Activated naive CD4-positive, alpha-beta T cell (primary cell): ENCODE measurements at places on chromosomes 11 and 22.

- no peak for DNase-seq
Measured at GRCh38 chr11:128893578-128894285, 2.6 kb downstream of the KCNJ5 start.

DNA sequence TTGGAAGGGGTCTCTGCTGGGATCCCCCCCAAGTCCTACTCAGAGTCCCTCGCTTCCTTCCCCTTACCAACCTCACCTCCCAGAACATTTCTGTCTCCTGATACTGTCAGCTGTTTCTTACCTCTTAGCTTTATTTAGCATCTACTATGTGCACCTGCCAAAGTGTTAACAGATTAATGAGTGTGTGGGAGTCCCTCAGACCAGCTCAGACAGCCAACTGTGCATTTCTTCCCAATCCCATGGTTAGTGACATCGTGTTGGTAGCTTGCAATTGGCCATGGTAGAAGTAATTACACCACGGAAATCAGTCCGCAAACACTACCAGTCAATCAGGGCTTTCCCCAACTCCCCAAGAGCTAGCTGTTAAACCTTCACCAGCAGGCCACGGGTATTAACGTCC is 150.6 kb downstream of the DSCAML1 start:
- no peak for DNase-seq

DNA sequence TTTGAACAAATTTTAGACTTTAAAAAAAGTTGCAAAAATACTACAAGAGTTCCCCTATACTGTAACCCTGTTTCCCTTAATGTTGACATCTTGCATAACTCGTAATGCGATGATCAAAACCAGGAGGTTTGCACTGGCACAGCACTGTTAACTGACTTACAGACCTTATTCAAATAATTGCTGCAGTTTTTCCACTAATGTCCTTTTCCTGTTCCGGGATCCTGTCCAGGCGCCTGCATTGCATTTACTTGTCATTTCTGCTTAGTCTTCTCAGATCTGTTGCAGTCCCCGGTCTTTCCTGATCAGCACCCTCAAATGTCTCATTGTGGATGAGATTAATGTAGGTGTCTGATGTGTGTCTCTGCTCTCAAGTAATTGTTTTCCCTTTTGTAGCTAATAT is 32.0 kb downstream of the APLP2 start:
- no peak for DNase-seq

DNA sequence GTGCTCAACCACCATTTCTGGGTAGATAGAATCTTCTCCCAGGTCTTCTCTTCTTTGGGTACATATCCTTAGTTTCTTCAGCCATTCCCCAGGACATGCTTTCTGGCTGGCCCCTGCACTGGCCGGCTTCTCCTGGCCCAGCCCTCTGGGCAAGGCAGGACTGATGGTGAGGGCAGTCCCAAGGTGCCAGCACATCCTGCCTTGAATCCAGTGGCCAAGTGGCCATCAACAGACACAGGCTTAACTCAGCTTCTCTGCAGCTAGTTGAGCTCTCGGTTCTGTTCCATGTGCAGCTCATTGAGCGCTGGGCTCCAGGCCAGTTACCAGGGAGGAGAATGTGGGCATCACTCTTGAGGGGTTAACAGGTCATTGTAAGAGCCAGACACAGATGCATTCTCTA is 17.6 kb downstream of the SMIM38 start:
- DNase-seq: no peak

- no peak for DNase-seq
Measured at GRCh38 chr11:110737593-110737992, 25.4 kb upstream of the ARHGAP20 start.

DNA sequence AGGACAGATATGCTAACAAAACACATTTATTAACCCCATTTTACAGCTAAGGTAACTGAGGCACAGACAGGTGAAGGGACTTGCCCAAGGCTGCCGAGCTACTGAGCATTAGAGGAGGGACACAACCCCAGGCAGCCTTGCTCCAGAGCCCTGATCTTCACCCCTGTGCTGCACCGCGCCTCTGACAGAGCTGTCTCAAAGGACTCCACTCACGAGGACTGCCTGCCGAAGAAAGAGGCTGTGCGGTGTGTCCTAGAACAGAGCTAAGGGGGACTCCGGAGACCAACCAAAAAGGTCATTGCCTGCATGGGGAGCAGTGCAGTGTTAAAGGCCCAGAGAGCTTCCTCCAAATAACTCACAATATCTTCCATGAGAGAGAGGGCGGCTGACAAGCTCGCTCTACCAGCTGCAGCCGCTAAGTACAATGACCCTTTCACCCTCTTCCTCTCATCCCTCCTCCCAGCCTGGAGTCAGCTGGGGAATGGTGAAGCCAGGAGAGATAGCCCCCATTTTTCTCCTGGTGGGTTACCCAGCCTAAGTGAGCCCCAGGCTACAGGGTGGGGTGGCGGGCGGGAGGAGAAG is 119.2 kb downstream of the DSCAML1 start:
- DNase-seq: no peak

GRCh38 chr11:83941050-83941449 is 654.9 kb upstream of the CCDC90B start:
- no peak for DNase-seq

GRCh38 chr11:119092880-119093842 is 8.5 kb downstream of the HMBS start:
- DNase-seq: no peak

GRCh38 chr22:49879871-49880270 is 26.2 kb downstream of the ZBED4 start:
- no peak for DNase-seq

DNA sequence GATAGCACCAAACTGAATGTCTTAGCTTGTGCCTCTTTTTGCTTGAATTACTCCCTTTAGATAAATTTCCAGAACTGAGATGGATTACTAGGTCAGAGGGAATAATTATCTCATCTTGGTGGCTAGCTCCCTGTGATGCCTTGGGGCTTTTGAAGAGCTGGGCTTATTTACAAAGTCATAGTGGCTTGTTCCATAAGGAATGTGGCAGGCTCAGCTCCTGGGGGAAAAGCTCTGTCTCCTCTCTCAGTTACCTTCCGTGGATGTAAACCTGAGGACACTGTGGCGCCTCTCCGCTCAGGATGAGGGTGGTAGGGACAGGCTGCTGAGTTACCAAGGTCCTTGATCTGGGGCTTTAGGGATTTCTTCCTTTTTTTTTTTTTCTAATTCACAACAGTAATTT is 121.7 kb downstream of the PARVA start:
- DNase-seq: no peak

GRCh38 chr22:29867851-29868250 is 15.1 kb upstream of the MTMR3 start:
- DNase-seq: no peak

DNA sequence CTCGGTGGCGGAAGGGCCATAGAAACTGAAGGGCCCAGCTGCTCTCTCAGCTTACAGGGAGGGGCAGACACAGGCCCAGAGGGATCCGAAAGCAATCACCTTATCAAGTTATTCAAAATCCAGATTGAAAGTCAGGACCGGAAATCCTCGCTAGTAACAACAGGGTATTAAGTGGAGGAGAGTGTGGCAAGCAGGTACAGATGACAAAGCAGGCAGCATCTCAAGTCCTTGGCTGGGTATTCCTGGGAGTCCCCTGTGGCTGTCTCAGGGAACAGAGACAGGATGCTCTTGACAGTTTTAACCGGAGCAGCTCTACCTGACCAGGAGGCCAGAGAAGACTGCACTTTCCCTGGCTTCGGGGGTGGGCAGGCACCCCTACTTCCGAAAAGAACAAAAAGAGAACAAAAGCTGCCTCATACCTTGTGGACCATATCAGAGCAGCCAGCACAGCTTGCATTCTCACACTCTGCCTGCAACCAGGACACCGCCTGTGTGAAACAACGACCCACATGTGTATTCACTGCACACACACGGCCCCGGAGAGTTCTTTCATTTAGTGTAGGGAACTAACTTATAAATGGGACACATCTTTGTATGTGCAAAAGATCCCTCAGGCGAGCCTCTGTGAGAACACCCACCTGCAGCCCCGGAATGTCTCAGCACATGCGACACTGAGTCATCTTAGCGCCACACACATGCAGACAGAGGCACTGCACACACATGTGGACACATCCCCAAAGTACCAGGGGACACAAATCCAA is 78.3 kb downstream of the MICAL3 start:
- no peak for DNase-seq

DNA sequence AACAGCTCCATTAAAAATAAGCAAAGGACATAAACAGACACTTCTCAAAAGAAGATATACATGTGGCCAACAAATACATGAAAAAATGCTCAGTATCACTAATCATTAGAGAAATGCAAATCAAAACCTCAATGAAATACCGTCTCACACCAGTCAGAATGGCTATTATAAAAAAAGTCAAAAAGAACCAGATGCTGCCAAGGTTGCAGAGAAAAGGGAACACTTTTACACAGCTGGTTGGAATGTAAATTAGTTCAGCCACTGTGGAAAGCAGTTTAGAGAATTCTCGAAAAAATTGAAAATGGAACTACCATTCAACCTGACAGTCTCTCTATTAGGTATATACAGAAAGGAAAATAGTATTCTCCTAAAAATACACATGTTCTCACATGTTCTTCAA is 102.4 kb upstream of the FIBIN start:
- no peak for DNase-seq
